ENCODE measurements at places on chromosomes 7 and 10.
A peak's percentile ranks its signal among the peaks of the same experiment; 100 is the strongest.

DNA sequence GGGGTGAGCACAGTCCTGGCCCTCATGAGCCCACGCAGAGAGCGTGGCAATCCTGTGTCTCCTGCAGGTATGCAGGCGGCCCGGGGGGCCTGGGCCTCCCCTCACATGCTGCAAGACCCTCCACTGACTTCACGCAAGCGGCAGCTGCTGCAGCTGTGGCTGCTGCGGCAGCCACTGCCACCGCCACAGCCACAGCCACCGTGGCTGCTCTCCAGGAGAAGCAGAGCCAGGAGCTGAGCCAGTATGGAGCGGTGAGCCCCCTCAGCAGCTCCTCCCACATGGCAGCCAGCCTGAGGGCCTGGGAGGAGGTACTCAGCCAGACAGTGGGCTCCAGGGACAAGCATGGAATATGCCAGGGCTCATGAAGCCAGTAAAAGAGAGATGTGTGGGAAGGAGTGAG, 8.7 kb downstream of the ZMIZ2 start:
- no peak for DNase-seq

DNA sequence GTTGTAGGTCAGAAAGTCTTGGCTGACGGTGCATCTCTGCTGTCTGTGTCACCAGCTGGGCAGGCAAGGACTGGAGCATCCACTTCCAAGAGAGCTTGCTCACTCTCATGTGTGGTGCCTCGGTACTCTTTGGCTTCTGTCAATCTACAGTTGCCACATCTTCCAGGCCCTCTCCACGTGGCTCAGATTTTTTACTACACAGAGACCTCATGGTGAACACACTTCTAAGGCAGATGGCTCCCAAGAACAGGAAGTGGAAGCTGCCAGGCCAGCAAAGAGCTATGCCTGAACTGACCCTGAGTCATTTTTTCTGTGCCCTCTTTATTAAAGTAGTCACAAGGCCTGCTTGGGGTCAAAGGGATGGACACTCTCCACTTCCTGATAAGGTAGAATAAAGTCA, 351.5 kb upstream of the AUTS2 start:
- no peak for DNase-seq

DNA sequence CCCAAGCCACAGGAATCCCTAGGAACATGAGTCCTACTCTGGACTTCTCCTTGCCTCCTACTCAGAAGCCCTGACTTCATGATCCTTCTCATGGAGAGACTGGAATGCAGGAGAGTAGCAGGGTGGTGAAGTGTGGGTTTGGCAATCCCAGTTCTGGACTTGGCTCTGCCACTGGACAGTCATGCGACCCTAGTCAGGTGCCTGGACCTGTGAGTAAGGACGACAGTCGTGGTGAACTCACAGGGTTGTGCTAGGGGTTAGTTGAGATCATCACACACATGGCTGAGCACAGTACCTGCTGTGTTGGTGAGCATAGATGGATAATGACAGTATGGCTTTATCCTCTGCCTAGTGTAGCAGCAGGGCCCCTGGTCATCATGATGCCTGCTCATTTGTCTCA, 117.9 kb downstream of the LRRC18 start:
- DNase-seq, result no peak

DNA sequence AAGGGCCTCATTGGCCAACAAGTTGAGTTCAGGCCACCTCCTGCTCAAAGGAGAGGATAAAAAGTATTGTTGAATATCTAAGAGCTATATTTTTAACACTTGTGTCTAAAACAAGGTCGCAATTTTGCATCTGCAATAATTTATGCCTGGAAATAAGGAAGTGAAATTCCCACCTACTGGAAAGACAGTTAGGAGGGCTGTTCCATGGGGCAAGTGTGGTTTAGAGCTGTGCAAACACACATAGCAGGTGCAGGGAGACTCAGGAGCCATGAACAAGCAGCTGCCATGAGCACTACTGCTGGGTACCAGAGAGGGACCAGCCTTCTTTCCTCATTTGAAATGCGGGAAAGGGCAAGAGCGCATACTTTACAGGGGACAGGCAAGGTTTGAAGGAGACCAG, 35.5 kb upstream of the IKZF1 start:
- no peak for DNase-seq

DNA sequence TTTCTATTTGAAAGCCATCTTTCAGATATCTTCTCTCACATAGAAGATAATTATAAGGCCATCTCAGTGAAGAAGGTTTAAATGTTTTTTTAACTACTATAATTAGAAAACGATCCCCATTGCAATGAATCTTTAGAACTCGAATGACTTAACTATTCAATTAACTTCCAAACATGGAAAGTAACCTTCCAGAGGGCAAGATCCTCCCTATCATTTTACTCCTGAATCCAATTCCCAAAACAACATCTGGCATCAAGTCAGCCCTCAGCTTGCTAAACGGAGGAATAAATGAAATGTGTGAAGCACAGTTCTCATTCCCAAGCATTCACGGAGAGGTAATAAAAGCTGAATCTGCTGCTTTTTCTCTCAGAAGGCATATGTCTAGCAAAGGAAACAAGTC, 293.4 kb downstream of the PLXDC2 start:
- DNase-seq, result no peak

DNA sequence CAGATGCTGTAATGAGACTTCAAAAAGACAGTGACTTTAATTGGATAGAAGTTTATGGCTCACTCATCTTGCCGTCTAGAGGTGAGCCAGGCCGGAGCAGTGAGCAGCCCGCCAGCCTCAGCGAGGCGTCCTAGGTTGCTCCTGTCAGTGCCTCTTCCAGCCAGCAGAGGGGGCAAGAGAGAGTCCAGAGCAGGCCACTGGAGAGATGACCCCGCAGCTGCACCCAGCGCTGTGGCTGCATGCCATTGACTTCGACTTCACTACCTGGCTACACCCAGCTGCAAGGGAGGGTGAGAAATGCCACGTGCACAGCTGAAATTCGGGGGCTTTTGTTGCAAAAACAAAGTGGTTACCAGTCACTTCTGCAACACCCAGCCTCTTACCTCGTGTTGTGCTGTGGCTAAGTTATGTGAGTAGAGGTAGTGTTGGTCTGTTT, 26.5 kb downstream of the NUB1 start:
- DNase-seq, result peak; percentile 61

GRCh38 chr10:92082583-92083280, 159.2 kb downstream of the BTAF1 start:
- DNase-seq, result no peak

DNA sequence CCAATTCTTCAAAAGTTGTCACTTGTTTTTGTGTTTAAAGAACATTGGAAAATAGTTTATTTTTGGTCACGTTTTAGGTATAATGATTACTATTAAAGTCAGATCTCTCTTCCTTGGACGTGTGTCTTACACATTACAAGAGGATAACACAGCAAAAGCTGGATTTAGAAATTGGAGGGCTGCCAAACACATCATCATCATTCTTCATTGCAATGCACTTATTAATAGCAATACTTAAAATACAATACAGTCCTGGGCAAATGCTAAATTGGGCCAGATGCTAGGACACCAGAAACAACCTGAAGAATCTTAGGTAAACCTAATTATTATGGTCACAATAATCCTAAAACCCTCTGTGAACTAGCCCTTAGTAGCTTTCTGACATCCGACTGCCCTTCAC, 303.6 kb downstream of the DGKB start:
- DNase-seq, result no peak

- no peak for DNase-seq
Measured at GRCh38 chr7:142454862-142455261, 197.0 kb upstream of the PRSS58 start.
